ENCODE measurements at places on chromosomes 5 and 9.
A peak's percentile ranks its signal among the peaks of the same experiment; 100 is the strongest.

DNA sequence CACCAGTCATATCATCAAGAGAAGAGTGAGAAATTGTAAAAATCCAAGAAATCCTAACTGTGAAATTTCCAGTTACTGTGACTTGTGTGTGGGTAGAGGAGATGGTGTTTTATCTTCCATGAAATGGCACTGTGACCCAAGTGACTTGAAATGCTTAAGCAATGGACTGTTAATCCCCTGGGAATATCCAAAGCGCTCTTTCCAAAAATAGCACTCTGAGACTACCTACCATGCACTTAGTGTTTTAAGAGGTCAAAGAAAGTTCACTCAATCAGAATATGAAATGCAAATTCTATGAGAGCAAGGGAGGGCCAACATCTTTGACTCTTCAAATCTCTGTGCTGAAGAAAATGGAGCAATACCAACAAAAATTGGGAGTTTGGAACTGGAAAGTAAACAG lies 244.0 kb downstream of the GABRB2 start:
- no peak for DNase-seq

DNA sequence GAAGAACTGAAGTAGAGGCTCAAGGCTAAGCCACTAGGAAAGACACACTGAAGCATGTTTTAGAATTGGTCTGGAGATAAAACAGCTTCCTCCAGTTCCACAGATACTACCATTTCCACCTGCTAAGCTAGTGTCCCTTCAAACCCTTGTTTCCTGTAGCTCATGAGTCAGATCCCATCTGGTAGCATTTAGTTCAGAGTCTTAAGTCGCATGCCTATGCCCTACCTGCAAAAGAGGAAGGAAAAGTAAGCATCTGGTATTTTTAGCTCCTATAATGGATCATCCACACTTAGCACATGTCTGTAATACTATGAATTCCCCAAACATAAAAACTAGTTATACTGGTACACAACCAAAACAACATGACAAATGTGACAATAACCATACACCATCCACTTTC lies 92.1 kb downstream of the CDKN2A start:
- DNase-seq = no peak

GRCh38 chr9:87294126-87294525 lies 203.5 kb upstream of the DAPK1 start:
- no peak for DNase-seq

GRCh38 chr9:125648294-125648693 lies 58.7 kb downstream of the MAPKAP1 start:
- DNase-seq = no peak

- DNase-seq = no peak
Observed at GRCh38 chr5:87916320-87916719, 352.3 kb downstream of the TMEM161B start.

- DNase-seq = no peak
Observed at GRCh38 chr9:110750272-110750671, 81.7 kb downstream of the MUSK start.

DNA sequence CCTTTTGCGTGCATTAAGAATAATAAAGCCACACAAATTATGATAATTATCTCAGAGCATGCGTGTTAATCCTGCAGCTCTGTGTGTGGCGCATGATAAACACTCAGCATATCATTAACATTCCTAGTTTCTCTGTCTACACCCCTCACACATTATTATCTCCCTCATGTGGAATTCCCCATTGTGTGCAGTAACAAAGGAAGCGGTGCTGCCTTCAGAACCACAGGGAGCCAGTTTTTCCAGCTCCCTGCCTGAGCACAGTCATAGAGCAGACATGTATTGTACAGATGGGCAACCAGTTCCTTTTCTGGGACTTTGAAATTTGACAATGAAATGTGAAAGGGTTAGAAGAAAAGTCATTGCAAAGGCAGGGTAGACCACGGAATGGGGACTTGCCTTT lies 1365.5 kb upstream of the CDH9 start:
- DNase-seq = no peak

GRCh38 chr5:179795049-179795862 lies 1.5 kb downstream of the LTC4S start:
- no peak for DNase-seq

GRCh38 chr9:69471433-69471832 lies 146.4 kb downstream of the ENTREP1 start:
- DNase-seq = no peak

DNA sequence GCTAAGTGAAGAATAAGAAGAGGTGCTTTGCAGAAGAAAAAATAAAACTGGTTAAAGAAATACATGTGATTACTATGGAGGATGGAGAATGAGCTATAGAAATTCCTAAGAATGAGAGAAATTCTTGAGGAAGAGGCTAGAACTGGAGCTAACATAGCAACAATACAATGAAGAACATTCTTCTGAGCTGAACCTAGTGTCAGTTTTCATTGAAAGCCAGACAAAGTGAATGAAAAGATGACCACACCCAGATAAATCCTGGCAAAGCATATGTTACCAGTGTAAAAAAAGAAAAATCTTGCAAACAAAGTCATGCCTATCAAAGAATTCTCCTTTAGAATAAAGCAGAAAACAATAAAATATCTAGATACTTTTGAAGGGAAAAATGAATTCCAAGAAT lies 39.6 kb downstream of the SGCD start:
- no peak for DNase-seq

- no peak for DNase-seq
Observed at GRCh38 chr9:135178498-135178897, 91.0 kb downstream of the OLFM1 start.

GRCh38 chr9:125513668-125514413 lies 193.2 kb downstream of the MAPKAP1 start:
- peak; percentile 27 for DNase-seq

DNA sequence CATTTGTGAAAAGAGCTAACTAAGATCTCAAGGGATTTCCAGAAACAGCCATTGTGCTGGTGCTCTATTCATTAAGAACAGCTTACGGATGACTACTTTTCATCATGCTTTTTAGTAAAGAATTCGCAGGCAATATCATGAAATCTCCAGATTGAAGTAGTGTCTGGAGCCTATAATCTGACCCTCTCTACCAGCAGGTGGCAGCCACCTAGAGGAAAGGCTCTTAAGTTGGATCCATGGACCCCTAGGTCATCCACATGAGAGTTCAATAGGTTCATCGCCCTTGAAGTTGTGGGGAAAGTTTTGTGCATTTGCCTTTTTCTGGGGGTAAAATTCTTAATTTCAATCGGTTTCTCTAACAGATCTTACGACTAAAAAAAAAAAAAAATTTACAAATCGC lies 82.3 kb downstream of the SLC1A3 start:
- no peak for DNase-seq

- DNase-seq = no peak
Observed at GRCh38 chr5:172123269-172123692, 64.7 kb downstream of the STK10 start.

GRCh38 chr9:77463151-77463550 lies 185.0 kb downstream of the GNA14 start:
- no peak for DNase-seq

- no peak for DNase-seq
Observed at GRCh38 chr5:82160948-82161347, 117.2 kb downstream of the RPS23 start.

- peak; percentile 37 for DNase-seq
Observed at GRCh38 chr5:88833371-88834130, 49.4 kb downstream of the MEF2C start.

DNA sequence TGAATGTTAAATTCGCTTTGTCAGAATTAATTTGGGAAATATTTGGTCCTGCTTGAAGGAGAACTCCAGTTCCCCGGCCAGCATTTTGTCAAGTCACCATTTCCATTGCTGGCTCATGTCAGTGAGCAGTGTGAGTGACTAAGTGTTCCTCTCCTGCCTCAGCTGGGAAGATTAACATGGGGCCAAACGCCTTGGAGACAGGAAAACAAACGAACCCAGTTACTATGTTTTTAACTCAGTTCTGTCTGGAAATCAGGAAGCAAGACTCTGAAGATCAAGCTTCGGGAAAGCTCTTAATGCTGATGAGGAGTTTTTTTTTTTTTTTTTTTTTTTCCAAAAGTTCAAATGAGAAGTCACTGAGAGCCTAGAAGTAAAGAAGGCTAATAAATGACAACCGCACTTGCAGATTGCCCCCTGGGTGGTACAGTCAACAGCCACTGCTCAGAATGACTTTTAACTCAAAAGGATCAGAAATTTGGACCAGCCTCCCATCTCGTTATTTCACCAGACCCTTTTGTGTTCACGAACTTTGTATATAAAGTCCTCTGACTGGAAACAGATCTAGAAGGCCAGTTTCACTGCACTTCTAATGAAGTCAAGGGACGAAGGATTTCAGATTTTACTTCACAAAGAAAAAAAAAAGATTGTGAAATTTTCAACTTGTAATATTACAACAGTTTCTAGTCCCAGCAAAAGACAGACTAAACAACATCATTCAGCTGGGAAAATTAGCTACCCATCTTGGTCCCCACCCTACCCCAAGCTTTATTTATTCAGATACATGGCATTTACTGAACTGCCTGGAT lies 121.3 kb downstream of the LHFPL2 start:
- DNase-seq = no peak

- no peak for DNase-seq
Observed at GRCh38 chr9:91785447-91785842, 164.6 kb downstream of the ROR2 start.

GRCh38 chr5:135092476-135092875 lies 58.4 kb upstream of the PITX1 start:
- DNase-seq = no peak

DNA sequence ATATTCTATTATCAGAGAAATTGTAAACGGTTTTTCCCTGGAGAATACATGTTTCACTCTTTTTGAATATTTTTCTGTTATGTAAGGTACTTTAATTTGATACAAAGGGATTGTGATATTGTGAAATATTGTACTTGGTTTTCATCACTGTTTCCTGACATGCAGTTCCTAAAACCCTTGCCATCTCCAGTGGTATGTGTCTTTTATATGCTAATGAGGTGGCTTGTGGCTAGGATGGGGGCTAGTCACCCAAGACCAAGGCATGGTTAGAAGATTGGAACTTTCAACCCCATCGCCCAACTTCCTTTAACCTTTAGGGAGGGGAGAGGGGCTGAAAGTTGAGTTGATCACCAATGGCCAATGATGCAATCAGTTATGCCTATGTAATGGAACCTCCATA lies 160.6 kb downstream of the TAF11L14 start:
- DNase-seq = no peak

- DNase-seq = no peak
Observed at GRCh38 chr9:137879566-137880150, 2.1 kb downstream of the CACNA1B start.

DNA sequence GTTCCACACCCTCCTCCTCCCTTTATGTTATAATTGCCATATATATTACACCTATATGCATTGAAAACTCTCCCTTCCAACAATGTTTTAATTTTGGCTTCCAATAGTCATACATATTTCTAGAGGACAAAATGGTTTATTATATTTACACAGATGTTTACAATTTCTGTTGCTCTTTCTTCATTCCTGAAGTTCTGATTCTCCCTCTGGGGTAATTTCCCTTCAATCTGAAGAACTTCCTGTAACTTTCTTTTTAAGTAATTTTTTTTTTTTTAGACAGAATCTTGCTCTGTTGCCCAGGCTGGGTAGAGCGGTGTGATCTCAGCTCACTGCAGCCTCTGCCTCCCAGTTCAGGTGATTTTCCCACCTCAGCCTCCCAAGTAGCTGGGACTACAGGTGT lies 173.0 kb upstream of the MAP1B start:
- no peak for DNase-seq

- DNase-seq = no peak
Observed at GRCh38 chr9:131995382-131995781, 84.3 kb downstream of the MED27 start.

DNA sequence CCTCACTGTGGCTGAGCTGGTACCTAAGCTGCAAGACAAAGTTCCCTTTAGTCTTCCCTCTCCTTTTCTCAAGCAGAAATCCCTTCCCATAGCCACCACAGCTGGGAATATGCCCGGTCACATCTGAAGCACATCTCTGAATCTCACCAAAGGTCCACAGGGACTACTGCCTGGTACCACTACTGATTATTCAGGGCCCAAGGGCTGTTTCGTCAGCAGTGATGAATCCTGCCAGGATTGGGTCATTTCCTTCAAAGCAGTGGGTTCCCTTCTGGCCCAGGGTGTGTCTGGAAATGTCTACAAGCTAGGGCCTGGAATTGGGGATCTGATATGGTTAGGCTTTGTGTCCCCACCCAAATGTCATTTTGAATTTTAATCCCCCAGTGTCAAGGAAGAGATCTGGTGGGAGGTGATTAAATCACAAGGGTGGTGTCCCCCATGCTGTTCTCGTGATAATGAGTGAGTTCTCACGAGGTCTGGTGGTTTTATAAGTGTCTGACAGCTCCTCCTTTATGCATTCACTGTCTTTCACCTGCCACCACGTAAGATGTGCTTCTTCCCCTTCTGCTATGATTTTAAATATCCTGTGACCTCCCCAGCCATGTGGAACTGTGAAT lies 83.2 kb upstream of the FST start:
- DNase-seq = no peak

- no peak for DNase-seq
Observed at GRCh38 chr5:84274585-84275468, 109.9 kb downstream of the EDIL3 start.

DNA sequence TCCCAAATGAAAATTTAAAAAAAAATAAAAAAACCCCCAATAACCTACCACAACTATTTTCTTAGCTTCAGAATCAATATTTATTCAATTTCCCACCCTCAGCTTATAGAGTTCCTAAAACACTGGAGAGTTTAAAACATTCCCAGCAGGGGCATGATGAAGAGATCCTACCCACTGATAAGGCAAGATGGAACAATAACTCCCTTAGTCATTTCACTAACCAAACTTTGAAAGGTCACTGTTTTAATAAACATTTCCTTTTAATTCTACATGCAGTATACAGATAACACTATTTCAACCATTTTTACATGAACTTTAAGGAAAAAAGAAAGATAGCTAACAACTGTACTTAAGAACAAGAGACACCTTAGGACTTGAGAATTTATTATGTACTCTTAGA lies 34.9 kb upstream of the ACOT12 start:
- no peak for DNase-seq

- no peak for DNase-seq
Observed at GRCh38 chr9:93267681-93268505, 84.0 kb downstream of the WNK2 start.

DNA sequence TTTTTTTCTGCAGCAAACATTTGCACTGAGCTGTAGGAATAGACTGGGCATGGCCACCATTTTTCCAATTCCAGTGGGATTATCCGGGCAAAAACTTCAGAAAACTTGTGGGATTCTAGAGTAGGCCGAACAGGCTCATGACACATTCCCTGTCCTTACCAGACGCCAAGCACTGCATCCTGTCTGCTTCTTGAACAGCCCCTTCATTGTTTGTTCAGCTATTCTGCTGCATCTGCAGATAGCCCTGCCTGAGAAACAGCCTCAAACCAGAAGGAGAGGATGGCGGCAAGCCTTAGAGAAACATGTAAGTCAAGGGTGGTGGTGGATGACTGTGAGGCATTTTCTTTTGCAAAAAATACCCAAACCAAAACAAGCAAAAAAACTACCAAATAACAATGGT lies 111.8 kb upstream of the NTRK2 start:
- no peak for DNase-seq

Measured in activated CD4-positive, alpha-beta T cell treated with anti-CD3 and anti-CD28 coated beads, Interleukin-2, amount 50 U/mL, for 24 hours (primary cell).